ENCODE measurements at places on chromosomes 16 and 17.

- no peak for DNase-seq
Observed at GRCh38 chr17:2309338-2310154, 5.8 kb downstream of the SRR start.

- peak; percentile 58 for DNase-seq
Observed at GRCh38 chr16:66406534-66407221, 20.4 kb upstream of the BEAN1 start.

GRCh38 chr17:17034496-17035075, 7.7 kb upstream of the MPRIP start:
- DNase-seq, result no peak

DNA sequence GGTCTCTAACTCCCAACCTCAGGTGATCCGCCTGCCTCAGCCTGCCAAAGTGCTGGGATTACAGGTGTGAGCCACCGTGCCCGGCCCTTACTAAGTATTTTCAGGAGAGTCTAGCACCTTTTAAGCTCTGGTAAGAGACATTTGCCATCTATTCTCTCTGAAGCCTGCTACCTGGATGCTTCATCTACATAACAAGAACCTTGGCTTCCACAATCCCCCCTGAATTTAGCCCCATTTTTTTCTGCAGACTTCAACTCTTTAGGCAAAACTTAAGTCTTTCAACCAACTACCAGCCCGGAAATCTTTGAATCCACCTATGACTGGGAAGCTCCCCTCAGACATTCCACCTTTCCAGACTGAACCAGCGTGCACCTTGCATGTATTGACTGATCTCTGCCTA, 14.0 kb upstream of the UBE2I start:
- DNase-seq, result no peak

DNA sequence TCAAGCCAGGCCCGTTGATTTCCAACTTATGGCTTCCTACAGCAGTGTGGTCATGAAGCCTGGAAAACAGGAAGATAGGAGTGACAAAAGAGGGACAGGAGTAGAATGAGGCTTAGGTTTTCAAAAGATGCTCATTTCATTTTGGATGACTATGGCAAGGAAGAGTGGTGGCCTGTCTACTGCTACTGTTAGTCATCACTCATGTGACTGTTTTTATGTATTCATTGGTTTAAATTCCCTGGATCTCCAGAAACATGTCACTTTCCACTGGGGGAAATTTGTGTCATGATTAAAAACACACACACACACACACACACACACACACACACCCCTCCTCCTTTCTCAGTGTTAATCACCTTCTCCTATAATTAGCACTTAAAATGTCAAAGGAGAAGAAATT, 1.1 kb upstream of the CYLD start:
- no peak for DNase-seq

GRCh38 chr17:57881143-57881542, 31.3 kb upstream of the MRPS23 start:
- DNase-seq, result no peak

DNA sequence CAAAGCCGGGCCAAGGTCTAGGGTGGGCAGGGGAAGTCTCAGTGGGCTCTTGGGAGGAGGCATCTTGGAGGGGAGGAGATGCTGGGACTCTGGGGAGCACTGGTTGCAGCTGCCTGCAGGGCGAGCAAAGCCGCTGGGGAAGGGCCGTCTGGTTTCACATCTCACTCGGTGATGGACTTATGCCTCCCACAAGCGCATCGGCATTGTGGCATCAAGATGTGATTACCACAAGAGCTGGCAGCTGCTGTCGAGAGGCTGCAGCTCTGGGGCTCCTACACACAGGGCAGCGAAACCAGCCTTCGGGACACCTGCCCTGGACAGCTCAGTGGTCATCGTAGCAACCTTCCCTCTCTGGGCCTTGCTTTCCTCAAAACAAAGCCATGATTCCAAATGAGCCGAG, 3.1 kb upstream of the KCNJ12 start:
- DNase-seq, result no peak

GRCh38 chr16:630249-630814, 453 bp upstream of the WFIKKN1 start:
- DNase-seq, result no peak

GRCh38 chr16:84029297-84030047, 13.1 kb downstream of the SLC38A8 start:
- peak; percentile 20 for DNase-seq

DNA sequence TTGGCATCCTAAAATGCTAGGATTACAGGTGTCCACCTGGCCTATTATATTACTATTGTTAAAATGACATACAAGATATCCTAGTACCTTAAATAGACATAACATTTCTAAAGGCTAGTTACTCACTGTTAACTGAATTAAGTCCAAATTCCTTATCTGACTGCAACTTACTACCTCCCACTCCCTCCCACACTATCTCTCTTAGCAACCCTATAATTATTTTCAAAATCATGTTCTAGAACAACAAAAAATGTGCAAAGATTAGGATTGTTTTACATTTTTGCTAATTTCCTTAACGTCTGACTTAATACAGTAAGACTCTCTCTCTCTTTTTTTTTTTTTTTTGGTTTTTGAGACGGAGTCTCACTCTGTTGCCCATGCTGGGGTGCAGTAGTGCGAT, 2.2 kb upstream of the ATF7IP2 start:
- no peak for DNase-seq

GRCh38 chr16:84508502-84508901, 4.0 kb upstream of the MEAK7 start:
- no peak for DNase-seq

GRCh38 chr16:88606148-88606757, 32.1 kb upstream of the IL17C start:
- DNase-seq, result no peak

DNA sequence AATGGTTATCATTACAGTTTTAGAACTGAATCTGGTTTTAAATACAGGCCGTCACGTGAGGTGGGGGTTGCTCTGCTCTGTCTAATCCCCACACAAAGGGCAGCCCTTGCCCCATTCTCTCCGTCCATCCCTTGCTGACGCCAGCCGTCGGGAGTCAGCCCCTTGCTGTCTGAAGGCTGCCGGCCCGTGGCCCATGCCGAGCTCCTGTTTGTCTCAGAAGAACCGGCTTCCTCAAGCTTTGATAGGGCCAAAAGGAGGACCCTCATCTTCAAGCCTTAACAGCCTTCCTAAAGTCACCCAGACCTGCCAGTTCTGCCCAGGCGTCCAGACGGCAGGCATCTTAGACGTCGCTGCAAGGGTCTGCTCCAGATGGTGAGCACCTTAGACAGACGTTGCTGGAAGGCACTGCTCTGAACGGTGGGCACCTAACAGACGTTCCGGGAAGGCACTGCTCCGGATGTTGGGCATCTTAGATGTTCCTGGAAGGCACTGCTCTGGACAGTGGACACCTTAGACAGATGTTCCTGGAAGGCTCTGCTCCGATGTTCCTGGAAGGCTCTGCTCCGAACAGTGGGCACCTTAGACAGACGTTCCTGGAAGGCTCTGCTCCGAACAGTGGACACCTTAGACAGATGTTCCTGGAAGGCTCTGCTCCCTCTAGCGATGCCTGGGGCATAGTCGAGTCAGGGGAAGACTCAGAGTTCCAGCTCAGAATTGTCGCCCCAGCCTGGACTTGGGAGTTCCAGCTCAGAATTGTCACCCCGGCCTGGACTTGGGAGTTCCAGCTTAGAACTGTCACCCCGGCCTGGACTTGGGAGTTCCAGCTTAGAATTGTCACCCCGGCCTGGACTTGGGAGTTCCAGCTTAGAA, 35.1 kb upstream of the CHMP6 start:
- no peak for DNase-seq

- DNase-seq, result no peak
Observed at GRCh38 chr16:870856-871561, 70.5 kb upstream of the GNG13 start.
